ENCODE measurements at places on chromosomes 2 and 18.

DNA sequence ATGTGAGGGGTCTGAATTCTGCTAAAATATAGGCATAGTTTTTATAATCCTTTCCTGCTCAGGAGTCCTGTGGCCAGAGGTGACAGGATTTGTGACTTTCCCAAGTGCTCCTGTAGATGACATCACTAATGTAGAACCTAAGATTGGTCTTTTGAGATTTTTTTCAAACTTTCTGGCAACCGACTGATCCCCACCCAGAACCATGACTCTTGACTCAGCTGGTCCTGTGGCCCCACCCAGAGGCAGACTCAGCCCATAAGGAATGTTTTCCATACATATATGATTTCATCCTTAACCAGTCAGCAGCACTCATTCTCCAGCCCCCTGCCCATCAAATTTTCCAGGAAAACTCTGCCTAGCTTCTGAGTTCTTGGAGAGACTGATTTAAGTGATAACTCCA lies 46.8 kb downstream of the COMMD1 start:
- no peak for DNase-seq

DNA sequence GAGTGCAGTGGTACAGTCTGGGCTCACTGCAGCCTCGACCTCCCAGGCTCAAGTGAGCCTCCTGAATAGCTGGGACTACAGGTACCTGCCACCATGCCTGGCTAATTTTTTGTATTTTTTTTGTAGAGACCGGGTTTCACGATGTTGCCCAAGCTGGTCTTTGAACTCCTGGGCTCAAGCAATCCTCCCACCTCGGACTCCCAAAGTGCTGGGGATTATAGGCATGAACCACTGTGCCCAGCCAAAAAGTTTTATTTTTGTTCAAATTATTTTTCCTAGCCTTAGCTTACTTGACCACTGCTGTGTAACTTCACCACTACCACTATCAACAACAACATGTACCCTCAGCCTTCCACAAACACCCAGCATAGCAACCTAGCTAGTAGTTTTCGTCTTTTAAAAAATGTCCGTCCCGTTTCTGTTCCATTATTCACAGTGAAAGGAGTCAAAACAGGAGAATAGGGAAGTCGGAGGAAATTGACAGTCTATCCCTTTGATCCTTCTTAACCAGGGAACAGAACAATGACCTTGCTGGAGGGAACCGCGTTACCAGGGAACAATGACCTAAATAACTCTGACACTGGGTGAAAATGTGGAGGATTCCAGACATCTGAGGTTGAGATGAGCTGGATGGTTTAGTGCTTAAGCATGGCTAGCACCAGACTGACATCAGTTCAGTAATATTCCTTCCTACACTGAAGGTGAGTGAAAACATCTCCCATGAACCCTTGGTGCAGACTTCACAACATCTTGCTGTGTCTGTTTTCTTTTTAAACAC lies 69.2 kb upstream of the ARL4C start:
- DNase-seq: no peak

GRCh38 chr2:64859312-64860212 lies 129.6 kb upstream of the SLC1A4 start:
- DNase-seq: peak; percentile 93

GRCh38 chr2:117232305-117232704 lies 582.2 kb upstream of the DDX18 start:
- DNase-seq: no peak

- DNase-seq: no peak
These were observed 385.9 kb upstream of the CYRIA start for GRCh38 chr2:17051538-17051937.

DNA sequence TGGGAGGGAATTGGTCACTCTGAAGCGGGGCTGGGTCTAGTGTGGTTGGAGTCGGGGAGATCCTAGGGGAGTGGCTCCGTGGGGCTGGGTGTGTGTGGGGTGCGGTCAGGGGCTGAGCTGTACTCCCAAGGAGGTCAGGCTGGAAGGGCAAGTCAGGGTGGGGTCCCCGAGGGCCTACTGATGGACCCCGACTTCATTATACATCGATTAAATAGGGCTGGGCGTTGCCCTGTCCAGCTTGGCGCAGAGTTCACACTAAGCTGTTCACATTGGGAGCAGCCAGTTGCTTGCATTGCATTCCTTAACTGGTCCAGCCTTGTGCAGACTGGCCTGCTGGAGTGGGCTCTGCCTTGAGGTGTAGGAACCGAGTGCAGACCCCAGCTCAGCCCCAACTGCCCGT lies 131.2 kb downstream of the ASB1 start:
- DNase-seq: no peak

DNA sequence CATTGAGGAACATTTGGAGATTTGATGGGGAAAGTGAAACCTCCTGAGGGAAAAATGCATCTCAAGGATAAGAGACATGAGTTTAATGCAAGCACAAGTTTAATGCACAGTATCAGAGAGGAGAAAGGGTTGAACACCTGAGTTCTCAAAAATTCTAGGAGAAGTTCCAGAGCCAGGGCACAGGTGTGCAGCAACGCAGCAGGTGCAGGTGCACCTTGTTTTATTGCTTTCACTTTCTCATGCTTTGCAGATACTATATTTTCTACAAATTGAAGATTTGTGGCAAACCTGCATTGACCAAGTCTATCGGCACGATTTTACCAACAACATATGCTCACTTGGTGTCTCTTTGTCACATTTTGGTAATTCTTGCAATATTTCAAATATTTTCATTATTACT lies 267.6 kb upstream of the HNRNPA3 start:
- no peak for DNase-seq

DNA sequence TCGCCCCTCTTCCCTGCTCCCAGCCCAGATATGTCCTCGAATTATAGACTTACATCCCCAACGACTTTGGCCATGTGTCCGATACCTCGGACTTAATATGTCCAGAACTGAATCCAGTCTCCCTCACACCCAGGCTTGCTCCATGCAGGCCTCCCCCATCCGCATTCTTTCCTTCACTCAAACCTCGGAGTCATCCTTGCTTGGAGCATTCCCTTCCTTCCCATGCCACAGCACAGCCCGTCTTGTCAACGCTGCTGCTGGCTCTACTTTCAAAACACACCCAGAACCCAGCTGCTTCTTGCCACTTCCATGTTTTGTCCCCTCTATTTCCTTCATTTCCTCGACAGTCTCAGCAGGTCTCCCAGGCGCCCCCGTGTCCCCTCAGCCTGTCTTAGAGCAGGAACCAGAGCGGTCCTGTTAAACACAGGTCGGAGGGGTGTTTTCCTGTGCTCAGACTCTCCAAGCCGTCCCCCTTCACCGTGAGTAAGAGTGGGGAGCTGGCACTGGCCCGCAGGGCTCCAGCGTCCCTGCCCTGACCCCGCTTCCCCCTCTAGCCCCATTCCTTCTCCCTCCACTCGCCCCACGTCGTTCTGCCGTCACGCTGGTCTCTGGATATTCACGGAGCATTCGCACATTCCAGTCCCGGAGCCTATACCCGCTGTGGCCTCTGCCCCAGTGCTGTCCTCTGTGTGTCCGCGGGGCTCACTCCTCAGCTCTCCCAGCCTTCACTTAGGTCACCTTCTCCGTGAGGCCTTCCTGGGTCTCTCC lies 54.4 kb downstream of the VAPA start:
- DNase-seq: no peak

GRCh38 chr2:204074456-204074855 lies 137.9 kb downstream of the ICOS start:
- peak; percentile 7 for DNase-seq

DNA sequence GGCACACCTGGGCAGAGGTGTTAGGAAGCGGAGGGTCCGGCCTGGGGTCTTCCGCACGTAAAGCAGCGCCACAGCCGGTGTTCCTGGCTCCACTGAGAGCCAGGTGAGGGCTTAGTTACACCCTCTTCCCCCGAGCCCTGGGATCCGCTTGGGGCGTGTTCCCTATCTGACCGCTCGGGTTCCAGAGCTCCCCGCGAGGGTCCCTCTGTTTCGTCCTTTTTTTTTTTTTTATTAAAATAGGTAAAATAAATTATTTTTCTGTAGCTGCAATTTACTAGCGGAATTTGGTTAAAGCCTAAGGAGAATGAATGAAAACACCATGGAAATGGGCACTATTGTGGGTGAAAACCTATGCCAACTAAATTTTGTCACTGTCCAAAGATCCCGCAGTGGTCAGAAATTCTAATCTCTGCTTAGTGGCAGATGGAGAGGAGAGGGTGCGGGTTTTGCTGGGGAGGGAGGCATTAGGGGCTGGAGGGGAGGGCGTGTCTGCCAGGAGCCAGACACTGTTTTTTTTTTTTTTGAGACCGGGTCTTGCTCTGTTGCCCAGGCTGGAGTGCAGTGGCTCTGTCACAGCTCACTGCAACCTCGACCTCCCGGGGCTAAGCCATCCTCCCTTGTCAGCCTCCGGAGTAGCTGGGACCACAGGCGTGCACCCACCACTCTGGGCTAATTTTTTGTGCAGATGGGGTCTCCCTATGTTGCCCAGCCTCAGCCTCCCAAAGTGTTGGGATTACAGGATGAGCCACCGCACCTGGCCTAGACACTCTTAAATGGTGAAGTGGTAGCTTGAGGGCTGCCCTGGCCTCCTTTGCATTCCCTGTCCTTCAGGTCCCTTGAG lies 834 bp downstream of the PDCL3 start:
- DNase-seq: no peak

DNA sequence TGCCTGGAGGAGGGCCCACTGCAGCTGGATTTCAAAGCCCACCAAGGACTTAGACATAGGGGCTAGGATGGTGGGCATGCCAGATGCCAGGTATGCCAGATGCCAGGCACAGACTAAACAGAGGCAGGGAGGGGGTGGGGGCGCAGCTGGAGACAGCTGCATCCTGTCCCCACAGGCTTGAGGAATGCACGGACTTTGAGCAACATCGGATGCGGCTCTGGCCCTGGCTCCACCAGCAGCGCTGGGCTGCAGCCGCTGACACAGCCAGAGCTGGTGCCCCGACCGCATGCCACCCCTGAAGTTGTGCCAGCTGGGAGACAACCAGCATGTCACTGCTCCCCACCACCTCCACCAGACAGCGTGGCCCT lies 39.5 kb downstream of the AQP12A start:
- DNase-seq: no peak

GRCh38 chr2:146623771-146624170 lies 1221.1 kb upstream of the ACVR2A start:
- DNase-seq: no peak

DNA sequence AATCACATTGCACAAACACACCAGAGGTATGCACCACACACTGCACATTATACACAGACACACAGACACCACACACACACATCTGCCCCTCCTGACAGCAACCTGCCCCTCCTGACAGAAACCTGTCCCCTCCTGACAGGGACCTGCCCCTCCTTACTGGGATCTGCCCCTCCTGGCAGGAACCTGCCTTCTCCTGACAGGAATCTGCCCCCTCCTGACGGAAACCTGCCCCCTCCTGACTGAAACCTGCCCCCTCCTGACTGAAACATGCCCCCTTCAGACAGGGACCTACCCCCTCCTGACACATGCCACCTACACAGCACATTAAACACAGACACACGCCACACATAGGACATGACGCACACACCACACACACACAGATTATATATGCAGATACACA lies 88.9 kb downstream of the PXDN start:
- DNase-seq: no peak

GRCh38 chr18:79069717-79070151 lies 540 bp downstream of the ATP9B start:
- DNase-seq: no peak

GRCh38 chr2:112494828-112495227 lies 12.9 kb downstream of the TTL start:
- DNase-seq: no peak

GRCh38 chr2:235768606-235769005 lies 274.8 kb downstream of the AGAP1 start:
- no peak for DNase-seq

- no peak for DNase-seq
These were observed 118.1 kb downstream of the PRPF40A start for GRCh38 chr2:152598975-152599759.

- DNase-seq: no peak
These were observed 43.8 kb downstream of the MOB4 start for GRCh38 chr2:197559681-197560080.

DNA sequence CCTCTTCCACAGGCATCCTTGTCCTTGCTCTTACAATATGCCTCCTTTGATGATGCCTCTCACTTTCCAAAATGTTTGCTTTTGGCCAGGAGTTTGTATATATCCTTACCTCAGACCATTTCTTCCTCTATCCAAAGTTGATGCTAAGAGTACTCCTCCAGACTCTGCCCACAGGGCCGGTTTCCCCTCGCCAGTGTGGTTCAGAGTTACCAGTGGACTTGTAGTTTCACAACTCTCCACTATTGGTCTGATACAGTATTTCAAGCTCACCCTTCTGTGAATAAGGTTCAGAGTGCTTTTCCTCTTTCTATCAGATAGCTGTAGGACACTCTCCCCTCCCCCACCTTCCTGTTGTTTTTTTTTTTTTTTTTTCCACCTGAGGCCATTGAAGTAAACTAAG lies 42.2 kb upstream of the LINC00305 start:
- DNase-seq: no peak

GRCh38 chr18:48754993-48755473 lies 195.7 kb downstream of the SMAD7 start:
- DNase-seq: no peak

DNA sequence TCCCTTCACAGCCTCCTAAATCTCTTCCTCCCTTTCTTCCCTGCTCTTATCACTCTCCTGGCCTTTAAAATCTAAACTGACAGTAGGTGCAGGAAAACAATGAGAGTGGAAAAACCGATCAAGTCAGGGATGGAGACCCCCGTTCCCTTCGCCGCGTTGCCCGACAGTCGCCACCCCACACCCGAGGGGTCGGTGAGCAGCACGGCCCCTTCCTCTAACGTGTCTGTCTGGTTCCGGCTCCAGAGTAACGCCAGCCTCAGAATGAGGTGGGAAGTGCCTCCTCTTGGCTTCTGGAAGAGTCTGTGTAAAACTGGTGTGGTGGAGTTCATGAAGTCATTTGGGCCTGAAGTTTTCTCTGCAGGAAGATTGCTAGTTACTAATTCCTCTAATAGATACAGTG lies 138.6 kb downstream of the NFATC1 start:
- no peak for DNase-seq

DNA sequence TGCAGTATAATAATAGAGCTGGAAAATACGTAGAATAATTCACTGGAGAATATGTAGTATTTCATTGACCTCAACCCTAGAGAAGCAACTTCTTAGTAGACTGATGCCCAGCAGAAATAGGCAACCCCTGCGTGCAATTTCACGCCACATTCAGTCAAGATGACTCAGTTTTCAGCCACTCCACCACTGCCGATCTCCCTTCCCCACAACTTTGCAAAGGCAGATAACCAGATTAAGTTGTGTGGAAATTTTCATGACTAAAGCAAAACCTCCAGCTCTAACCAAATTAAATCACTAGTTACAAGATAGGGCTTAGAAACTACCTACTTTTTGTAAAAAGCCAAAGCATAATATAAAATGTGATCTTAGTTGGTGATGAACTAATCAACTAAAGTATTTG lies 63.3 kb upstream of the STK17B start:
- peak; percentile 53 for DNase-seq

- DNase-seq: no peak
These were observed 38.7 kb upstream of the POMC start for GRCh38 chr2:25207078-25207545.

DNA sequence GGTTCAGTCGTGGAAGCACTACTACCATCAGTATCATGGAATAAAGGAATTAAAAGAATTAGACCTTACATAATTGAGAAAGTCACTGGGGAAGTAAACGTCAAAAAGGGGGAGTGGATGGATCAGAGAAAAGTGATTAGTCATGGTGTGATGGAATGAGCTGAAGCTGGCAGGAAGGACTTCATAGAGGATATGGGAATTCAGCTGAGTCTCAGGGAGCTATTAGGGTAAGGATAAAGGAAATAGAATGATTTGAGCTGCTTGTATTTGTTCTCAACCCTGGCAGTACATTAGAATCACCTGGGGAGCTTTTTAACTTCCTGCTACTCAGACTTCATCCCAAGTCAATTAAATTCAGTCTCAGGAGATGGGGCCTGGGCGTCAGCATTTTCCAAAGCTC lies 53.4 kb upstream of the SETBP1 start:
- DNase-seq: peak; percentile 73
